Activated T-helper 9 cell treated with anti-CD3 and anti-CD28 coated beads, Interleukin-2, amount 50 U/mL, for 16 hours (primary cell): ENCODE measurements at places on chromosomes 11 and 22.

DNA sequence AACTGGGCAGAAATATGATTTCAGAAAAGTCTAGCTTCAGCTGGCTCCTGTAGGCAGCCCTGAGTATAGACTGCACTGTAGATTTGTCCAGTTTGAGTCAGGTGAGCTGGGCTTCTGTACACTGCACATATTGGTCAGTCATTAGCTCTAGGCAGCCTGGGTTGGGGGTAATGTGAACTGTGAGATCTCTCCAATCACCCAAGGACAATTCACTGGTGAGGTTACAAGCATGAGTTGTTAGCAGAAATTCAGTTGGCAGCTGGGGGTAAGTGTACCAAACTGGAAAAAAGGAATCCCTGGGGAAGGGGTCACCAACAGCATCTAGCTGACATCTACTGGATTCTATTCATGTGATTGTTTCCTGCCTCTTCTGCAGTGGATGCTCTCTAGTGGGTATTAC, 39.7 kb downstream of the MRGPRX2 start:
- DNase-seq: no peak

DNA sequence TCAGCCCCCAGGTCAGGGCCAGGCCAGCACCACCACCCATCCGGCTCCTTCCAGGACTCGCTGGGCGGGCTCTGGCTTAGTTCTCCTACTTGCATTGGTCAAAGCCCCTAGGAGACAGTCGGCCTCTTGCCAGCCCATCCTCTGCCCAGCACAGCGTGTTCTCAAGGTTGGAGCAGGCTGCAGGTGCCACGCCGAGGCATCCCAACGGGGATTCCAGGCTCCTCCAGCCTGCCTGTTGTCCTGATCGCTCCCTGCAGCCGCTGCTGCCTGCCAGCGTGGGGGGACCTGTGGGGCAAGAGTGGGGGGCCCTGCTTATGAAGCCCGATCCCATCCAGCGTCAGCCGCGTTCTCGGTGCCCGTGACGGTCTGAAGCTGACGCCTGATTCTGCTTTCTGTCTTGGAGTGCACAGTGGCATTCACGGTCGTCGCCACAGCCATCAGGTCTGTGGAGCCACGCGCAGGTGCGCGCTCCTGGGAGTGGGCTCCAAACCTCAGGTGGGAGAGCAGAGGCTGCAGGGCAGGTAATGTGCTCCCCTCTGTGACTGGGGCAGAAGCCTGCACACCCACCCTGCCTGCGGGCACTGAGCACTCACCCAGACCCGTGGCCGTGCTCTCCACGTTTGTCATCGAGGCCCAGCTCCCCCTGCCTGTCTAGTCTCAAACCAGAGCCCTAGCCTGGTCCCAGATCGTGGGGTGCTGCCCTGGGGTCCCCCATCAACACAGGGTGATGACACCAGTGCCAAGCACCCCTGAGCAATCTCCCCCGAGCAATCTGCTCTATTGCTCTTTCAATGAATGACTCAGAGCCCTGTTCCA, 991.6 kb downstream of the BRD1 start:
- DNase-seq: no peak

DNA sequence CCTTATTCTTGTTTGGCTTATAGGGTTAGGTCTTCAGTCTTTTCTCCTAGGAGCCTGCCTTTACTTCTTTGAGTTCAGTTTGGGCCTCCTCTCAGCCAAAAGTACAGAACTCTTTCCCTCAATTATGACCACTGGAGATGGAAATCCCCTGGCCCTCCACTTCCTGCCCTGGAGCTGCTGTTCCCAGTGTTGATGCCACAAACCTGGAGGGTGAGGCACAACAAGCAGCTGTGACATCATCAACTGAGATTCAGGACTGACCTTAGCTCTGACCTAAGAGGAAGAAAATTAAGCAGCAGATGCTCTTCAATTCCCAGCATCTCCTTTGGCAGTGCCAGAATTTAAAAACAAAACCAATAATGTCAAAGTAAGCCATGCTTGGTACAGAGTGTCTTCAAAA, 3.0 kb downstream of the ABTB2 start:
- DNase-seq: no peak

- no peak for DNase-seq
Measured at GRCh38 chr11:64621283-64622019, 30.4 kb downstream of the SLC22A12 start.

GRCh38 chr11:93169950-93170561, 27.7 kb downstream of the SLC36A4 start:
- no peak for DNase-seq
